ENCODE measurements at places on chromosomes 3 and 15.

DNA sequence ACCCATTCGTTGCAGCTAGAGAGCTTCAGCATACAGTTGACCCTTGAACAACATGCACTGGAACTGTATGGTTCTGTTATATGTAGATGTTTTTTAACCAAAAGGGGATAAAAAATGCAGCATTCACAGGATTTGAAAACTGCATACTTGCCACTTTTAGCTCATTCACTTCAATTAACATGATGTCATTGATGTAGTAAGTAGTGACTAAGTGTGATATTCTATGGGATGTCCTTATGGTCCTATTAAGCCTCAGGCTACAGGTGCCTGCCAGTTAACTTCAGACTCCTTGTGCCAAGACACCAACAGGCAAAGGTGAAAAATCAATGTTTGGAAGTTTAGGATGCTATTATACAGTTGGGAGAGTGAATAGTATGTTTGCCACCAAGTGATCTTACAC is 553.6 kb upstream of the NECTIN3 start:
- no peak for DNase-seq

- DNase-seq, result no peak
Measured at GRCh38 chr15:60121845-60122244, 117.7 kb downstream of the FOXB1 start.

DNA sequence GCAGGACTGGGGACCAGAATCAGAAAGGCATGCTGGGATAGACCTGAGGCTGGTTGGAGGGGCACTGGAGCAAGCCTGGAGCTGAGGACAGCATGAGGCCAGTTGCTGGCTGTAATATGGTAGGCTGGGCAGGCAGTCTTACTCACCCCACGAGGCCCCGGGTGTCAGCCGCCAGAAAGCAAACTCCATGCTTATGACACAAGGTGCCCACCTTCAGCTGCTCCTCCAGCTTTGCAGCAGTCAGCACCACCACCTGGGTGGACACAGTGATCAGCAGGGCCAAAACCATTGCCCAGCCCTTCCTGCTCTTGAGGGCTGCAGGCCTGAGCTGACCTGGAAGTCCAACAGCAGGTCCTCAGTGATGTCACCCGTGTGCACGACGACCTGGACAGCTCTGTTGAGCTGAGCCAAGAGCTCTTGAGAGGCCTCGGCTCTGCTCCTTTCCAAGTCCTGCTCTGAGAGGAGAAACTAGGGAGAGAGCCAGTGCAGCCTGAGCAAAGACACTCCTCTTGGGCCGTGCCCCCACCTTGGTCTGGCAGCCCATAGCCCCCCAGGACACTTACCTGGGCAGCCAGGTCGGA is 747 bp downstream of the UBA7 start:
- no peak for DNase-seq

- DNase-seq, result no peak
Measured at GRCh38 chr3:182063742-182064141, 352.0 kb downstream of the SOX2 start.

DNA sequence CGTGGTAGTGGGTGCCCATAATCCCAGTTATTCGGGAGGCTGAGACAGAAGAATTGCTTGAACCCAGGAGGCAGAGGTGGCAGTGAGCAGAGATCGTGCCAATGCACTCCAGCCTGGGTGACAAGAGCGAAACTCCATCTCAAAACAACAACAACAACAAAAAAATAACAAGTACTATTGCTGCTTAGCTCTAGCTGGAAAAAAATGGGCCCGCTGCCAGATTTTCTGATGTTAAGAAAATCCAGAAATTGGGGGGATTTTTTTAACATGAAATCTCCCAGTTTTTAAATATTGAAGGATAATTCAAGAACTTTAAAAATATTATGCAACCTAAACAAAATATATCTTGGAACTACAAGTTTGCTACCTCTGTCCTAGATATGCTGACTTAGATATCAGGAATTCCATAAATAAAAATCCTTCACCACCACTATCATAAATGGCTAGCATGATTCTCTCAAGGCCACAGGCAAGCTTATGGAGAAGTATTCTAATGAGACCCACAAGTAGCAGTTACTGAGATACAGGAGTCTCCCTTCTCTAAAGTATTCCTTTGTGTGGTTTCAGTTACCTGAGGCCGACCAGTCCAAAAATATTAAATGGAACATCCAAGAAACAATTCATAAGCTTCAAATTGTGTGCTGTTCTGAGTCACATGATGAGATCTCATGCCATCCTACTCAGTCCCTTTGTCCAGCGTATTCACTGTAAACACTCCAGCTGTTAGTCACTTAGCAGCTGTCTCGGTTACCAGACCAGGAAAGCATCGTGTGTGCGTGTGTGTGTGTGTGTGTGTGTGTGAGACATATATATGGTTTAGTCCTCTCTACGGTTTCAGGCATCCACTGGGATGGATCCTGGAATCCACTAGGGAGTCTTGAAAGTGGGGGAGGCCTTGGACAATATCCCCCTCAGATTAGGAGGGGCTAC is 277.2 kb downstream of the TBL1XR1 start:
- no peak for DNase-seq

DNA sequence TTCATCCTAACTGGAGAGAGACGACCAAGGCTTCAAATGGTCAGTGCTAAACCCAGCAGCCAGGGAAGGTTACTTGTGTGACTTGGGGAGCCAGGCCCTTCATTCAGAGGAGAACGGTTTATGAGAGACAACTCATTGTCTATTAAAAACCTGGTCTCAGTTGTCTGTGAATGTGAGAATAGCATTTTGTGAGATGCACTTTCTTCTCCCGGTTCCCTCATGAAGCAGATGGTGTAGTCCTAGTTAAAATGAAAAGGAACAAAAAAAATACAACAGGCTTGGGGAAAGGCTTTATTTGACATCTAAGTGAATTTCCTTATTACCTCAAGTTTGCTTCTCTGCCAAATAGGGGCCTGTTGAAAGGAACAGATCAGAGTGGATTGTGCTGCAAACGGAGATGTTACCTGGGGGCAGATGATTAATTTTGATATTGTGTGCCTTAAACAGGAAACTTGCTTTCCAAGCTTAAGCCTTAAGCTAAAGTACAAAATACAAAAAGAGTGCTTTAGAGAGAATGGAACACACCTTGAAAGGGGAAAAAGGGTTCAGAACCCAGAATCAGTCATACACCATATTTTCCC is 202.7 kb upstream of the BHLHE40 start:
- DNase-seq, result no peak

DNA sequence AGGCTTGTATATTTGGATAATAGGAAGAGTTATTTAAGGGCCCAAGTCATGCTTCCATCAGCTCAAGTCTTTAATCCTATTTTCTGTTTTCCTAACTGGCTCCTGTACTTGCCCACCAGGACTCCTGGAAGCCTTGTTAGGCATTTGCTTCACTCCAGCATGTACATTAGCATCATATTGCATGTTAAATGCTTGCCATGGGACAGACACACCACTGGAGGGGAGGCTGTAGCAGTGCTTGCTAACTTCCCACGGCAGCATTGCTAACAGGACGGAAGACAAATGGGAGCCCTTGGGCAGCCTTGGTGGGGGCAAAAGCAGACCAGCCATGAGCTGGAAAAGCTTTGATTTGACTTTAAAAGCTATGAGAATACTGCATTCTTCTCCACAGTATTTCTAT is 6.1 kb downstream of the TMOD2 start:
- DNase-seq, result no peak

GRCh38 chr3:126540951-126541627 is 17.1 kb downstream of the CHST13 start:
- no peak for DNase-seq

- DNase-seq, result no peak
Measured at GRCh38 chr3:166433060-166433459, 595.8 kb upstream of the BCHE start.

DNA sequence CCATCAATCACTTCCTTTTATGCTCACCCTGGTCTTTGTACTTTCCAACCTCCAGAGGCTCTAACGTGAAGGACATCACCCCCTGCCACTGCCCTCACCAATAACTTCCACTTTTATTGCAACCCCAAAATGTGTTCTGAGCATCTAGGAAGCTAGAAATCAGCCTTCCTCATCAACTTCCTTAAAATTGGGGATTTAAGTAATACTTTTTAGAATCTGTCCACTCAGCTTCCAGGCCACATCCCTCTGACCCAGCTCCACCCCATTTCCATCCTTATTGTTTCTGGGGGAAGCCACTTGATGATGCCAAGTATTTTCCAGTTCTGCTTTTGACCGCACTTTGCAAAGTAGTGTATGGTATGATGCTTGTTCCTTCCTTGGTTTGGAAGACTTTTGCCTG is 73.5 kb upstream of the XCR1 start:
- DNase-seq, result no peak

DNA sequence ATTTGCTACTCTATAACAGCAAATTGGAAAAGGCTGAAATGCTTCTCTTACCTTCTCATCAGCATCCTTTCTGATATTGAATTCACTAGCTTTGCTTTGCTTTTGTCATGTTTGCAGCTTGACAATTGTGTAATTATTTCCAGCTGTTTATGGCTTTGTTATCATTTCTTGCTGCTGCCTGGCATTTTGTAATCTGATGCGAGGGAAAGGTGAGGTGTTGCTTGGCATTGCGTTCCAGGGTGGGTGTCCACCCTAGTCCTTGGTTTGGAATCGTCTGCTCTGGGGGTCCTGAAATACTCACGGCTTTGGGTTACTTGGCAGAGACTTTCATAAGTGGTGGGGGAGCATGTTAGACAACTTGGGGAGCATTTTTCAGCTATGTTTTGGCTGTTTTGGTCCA is 2.9 kb downstream of the CACNA2D3 start:
- no peak for DNase-seq

- no peak for DNase-seq
Measured at GRCh38 chr3:123421353-123422174, 27.3 kb downstream of the ADCY5 start.

GRCh38 chr3:194843556-194843955 is 157.9 kb downstream of the FAM43A start:
- DNase-seq, result no peak

GRCh38 chr3:159765030-159765859 is 223.4 kb upstream of the IL12A start:
- DNase-seq, result no peak

GRCh38 chr3:2948882-2949281 is 161.3 kb downstream of the IL5RA start:
- no peak for DNase-seq

DNA sequence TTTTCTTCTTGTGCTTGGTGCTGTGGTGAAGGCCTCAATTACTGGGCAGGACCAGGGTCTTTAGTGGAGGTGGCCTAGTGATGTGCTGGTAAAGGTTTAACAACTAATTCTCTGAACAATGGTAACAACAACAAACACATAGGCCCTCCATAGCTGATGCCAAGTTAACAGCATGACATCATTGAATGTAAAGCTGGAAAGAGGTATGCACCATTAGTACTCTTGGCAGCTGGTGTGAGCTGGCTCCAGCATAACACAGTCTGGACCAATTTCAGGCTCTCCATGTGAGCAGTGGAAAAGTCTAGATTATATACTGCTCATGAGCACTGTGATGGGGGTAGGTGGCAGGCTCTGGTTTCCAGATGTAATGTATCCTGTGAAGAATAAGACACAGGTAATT is 61.8 kb downstream of the SLC7A14 start:
- no peak for DNase-seq

- DNase-seq, result no peak
Measured at GRCh38 chr3:169618894-169619792, 44.4 kb downstream of the MECOM start.

DNA sequence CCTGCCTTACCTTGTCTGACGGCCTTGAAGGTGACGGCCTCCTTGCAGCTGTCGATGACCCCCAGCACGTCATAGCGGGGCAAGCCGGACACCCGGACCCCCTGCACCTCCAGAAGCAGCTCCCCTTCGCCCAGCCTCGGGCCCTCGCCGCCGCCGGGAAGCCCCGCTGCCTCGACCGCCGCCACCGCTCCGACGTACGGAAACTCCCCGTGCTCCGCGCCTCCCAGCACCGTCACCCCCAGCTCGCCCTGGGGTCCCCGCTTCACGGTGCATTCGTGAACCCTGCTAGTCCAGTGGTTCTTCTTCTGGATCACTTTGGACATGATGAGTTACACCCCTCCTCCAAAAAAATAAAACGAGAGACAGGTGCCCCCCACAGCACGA is 740 bp downstream of the MAGI1 start:
- DNase-seq, result no peak

Data from stimulated activated CD8-positive, alpha-beta memory T cell treated with anti-CD3 and anti-CD28 coated beads, Interleukin-7, amount 100 ng/mL, for 4 hours (primary cell).